ENCODE measurements at places on chromosomes 3 and 15.

- no peak for DNase-seq
Observed at GRCh38 chr3:53865732-53866499, 16.0 kb downstream of the ACTR8 start.

- DNase-seq, result no peak
Observed at GRCh38 chr3:118734664-118735063, 300.0 kb downstream of the IGSF11 start.

DNA sequence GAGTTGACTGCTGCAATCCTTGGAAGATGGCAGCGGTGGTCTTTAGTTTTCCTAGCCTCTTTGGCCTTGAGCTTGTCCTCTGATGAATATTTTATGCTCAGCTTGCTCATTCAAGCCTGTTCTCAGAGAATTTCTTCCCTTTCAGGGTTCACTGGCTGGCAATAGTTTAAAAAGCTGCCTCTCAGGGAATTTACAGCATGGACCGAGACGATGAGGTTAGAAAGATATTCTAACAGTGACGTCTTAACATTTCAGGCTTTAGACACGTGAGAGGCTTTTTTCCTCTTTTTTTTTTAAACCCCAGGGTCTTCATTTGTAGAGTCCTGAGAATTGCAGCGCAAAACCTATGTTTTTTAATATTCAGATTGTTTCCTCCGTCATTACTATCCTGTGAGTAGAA is 120.3 kb upstream of the CLSTN2 start:
- DNase-seq, result no peak

DNA sequence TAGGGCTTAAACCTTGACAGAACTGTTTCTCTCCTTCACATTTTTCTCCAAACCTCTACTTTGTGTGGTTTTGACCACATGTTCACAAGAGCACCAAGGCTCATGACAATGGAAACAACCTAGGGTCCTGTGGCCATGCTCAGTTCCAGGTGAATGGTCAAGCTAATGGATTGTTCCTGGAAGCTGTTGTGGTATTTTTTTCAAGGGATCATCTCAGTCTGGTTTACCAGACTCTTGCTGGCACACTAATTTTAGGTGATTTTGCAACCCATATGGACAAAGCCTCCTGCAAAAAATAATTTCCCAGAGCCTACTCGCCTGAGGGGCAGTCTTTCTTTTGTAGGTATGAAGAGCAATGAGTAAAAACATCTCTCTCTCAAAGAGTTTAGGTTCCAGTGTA is 67.2 kb downstream of the LSAMP start:
- no peak for DNase-seq

DNA sequence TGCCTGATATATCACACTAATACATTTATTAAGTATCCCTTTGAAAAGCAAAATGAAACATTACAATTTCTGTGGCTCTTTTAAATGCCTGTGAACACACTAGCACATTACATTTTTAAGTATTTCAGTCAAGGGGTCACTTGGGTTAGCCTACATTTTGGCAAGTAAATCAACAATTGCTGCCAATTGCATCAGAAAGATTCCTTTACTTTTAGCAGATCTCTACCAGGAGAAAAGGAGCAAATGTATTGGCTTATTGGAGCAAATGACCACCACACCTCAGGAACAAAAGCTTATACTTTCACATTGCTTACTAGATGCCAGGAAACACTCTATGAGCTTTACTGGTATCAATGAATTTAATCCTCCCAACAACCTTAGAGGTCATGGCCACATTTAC is 947.1 kb downstream of the FHIT start:
- DNase-seq, result no peak

GRCh38 chr3:39250116-39250747 is 29.6 kb downstream of the CX3CR1 start:
- DNase-seq, result no peak

- no peak for DNase-seq
Observed at GRCh38 chr15:70576276-70576675, 187.1 kb downstream of the UACA start.

DNA sequence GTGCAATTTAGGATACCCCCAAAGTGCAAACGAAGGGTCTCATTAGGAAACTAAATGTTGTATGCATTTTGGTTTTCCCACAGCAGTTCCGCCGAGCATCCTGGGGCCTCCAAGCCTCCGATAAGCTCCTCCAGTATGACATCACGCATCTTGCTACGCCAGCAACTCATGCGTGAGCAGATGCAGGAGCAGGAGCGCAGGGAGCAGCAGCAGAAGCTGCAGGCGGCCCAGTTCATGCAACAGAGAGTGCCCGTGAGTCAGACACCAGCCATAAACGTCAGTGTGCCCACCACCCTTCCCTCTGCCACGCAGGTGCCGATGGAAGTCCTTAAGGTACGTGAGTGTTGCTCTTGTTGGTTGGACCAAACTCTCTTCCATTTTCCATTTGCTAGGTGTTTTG is 120.5 kb upstream of the SAMMSON start:
- DNase-seq, result no peak

DNA sequence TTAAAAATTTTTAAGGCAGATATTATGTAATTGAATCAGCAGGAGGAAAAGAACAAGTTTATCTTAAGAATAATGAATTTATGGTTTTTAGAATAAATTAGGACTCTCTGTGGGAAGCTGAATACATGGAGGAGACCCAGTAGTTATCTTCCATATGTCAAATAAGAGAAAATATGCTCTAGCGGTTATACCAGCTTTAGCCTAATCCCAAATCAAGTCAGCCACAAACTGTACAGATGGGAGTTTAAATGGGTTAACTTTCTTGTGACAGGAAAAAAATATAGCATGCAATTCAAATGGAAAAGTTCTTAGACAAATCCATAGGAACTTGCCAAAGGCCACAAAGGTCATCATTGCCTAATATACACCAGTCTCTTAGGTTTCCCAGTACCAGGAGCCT is 84.3 kb downstream of the TTBK2 start:
- DNase-seq, result no peak

DNA sequence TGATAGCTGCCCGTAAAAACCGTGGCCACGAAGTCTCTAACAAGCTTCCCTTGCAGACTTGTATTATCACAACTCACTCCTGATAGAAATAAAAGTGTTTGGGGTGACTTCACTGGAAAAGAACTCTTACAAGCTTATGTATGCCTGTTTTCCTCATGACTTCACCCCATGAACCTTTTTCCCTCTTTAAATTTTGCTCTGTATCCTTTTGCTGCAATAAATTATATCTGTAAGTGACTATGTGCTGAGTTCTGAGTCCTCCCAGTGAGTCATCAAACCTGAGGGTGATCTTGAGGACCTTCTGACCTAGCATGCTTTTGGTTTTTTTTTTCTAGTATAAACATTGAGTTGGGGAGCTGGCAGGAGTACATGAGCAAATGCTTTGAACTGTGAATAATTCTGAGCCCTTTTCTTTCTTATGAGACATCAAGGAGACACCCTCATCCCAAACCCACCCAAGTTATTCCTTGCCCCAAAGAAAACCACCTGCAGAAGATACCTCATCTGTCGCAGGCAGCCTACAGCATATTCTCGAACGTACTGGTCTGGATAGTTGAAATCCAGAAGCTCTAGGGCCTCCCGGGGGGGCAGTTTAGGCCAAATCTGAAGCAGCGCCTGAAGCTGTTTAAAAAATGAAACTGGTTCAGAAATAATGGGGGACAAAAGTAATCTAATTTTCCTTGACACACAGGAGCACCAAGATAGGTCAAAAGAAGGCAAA is 85.9 kb downstream of the FAIM start:
- no peak for DNase-seq

DNA sequence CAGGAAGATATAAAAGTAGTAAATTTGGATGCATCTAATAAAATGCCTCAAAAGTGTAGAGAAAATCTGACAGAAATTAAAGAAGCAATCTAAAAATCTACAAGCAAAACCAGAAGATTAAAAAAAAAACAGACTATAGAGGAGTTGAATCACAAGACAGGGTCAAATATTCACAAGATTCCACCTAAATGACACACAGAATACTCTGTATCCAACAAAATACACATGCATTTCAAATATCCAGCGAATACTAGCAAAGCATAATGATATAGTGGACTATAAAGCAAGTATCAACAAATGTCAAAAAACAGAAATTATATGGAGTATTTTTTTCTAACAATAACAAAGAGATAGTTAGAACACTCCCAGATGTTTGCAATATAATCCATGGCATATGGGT is 20.5 kb upstream of the ACTC1 start:
- DNase-seq, result no peak

DNA sequence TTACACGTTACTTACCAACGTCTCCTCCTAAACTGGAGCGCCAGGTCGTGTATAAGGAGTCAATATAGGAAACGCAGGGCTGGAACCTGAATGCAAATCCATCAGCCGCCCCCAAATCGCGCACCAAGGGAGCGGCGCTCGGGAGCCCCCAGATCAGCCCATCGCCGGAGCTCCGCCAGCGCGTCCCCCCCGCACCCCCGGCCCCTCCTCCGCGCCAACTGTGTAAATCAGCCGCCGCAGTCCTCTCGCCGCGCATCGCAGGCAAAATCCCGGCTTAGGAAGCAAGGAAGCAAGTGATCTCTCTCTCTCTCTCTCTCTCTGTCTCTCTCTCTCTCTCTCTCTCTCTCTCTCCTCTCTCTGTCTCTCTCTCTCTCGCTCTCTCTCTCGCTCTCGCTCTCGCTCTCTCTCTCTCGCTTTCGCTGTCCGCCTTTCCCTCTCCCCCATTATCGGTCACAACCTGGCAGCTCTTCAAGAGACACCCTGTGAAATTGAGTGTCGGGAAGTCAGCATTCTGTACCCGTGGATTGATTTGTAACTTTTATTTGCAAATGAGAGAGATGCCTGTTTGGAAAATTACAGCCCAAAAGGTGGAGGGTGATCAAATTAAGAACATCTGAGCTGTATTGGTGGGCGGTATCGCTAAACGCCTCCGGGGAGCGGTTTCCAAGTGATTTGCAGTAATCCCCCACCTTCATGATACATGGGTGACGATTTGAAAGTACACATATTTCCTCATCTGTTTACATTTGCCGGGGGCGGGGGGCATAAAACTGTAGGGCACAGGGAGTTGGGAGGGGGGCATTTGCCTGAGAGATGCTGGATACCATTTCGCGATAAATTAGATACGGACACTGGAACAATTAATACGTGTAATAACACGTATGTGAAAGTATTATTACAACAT is 645 bp upstream of the SLITRK3 start:
- no peak for DNase-seq

DNA sequence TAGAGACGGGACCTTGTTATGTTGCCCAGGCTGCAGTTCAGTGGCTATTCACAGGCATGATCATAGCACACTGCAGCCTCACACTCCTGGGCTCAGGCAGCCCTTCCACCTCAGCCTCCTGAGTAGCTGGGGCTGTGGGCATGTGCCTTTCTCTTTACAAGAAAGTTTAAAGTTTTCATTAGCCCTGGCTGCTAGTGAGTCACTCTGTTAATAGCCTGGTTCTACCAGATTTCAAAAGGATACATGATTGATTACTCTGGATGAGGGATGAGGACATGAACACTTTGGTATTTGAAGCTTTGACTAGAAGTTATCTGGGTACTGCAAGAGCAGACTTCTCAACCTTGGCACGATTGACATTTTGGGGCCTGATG is 95.1 kb downstream of the DHX36 start:
- no peak for DNase-seq

GRCh38 chr3:992871-993270 is 100.0 kb upstream of the CNTN6 start:
- DNase-seq, result no peak

- DNase-seq, result peak; percentile 62
Observed at GRCh38 chr3:45659661-45660566, 29.3 kb upstream of the SACM1L start.

DNA sequence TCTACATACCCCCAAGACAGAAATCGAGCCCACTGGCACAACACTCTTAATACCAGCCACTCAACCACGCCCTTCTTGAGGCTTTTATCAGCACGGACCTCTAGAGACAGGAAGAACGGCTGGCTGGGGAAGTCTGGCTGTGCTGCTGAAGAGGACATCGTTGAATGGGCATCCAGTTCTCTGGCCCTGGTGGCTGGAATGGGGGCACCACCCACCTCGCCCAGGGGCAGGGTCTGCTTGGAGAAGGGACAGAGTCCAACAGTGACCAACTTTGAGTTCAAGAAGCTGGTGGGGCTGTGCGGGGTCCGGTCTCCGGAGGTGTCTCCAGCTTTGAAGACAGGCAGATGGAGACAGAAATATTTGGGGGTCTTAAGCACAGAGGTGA is 77.5 kb downstream of the ATP10A start:
- no peak for DNase-seq

- DNase-seq, result no peak
Observed at GRCh38 chr3:79258479-79258878, 509.3 kb downstream of the ROBO1 start.

DNA sequence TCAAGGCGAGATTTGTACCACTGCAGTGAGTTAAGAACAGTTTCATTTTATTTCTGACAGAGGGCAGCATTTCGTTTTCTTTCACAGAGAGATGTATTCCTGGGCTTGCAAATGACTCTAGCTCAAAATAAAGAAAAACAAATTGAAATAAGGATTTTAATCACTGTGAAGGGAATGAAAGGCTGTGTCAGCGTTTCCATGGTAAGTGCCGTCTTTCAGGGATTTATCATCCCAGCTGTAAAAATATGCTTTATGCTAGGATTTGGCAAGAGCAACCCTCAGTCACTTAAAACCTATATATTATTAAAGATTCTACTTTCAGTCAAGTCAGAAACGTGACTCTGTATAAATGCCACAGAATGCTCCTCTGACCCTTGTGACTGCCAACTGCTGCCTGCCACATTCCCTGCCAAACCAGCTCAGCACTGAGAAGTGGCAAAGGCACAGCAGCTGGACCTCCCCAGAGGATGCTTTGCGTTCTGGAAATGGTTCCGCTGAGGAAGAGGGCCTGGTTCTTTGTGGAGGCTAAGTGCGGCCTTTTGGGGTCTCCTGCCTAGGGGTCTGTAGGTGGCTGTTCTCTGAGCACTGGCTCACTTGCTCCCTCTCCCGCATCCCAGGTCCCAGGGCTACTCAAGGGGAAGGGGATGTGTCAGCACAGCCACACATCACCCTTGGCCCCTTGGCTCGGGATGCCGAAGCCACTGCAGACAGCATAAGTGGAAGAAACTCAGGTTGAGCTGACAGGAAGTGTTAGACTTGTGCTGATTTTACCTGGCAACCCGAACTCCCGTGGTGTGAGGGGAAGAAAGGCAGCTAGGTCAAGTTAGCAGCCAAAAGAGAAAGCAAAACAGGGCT is 56.6 kb upstream of the POMGNT2 start:
- DNase-seq, result no peak

- no peak for DNase-seq
Observed at GRCh38 chr3:123790254-123791072, 93.7 kb downstream of the MYLK start.

DNA sequence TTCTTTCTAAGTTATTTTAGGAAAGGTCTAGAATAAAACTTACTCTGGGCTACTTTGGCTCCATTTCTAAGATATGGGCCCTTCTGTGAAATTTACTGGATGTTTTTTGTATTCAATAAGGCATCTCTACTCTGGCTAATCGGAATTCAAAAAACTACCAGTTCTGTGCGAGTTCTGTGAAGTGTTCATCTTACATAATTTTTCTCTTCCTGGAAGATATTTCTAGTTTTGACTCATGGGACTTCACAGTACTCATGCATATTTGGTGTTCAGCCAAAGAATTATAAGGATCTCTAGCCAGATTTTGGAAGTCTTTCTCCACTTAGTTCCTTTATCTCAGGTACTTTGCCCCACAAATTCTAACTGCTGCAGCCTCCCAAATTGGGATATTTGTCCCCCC is 46.4 kb upstream of the MBNL1 start:
- DNase-seq, result no peak

GRCh38 chr3:53776494-53777101 is 69.6 kb downstream of the CHDH start:
- no peak for DNase-seq

Data from anterior cingulate cortex (tissue), 58 donors.